ENCODE measurements at places on chromosomes 5 and 9. TPM values are rescaled to one million over a fixed set of nuclear protein-coding genes. Genes with fewer than 3 reads are reported as not detected.

DNA sequence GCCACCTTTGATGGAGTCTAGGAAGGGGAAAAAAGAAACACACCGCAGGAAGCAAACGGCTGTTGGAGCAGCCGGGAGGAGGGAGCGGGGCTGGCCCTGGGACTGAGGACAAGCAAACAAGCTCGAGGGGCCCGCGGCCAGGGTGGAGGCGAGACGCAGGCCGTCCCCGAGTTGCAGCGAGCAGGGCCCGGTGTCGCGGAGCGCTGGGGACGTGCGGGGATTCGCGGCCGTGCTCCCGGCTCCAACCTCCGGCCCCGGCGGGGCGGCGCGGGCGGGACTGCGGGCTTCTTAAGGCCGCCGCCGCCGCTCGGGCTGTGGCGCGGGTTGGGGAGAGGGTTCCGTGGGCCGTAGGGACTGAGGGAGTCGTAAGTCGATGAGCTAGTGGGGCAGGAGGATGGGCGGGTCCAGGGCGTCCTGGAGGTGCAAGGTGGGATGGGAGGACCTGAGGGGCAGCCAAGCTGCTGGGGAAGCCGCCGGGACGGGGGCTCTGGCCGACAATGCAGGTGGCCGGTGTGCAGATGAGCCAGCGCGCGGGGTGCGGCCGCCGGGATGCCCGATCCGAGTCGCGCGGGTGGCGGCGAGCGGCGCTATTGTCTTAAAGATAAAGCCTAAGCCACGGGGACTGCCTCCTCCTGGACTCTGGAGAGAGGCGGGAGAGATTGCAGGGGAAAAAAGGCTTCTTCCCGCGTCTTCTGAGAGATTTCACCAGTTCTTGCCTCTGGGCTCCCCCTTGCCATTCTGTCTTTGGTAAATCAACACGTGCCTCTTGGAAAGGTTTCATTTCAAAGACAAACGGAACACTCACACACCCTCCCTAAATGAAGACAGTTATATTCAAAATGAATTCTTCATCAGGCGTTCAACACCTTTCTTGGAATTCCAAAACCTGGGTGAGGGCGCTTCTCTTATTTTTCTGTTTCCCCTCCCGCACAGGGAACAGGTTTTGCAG lies 1.6 kb upstream of the HAPLN1 start:
- no peaks in the 10 kb centered on the region for H3K4me1 ChIP-seq
- peak overlapping the region; percentile 55 for H3K4me3 ChIP-seq
- peak; percentile 91 for DNase-seq
- H3K27ac ChIP-seq: peak overlapping the region; percentile 80

- DNase-seq: no peak
- no peak overlapping the region for H3K4me3 ChIP-seq
- peaks cover 3% of the 10 kb centered on the region for H3K36me3 ChIP-seq
- no peaks in the 10 kb centered on the region for H3K4me1 ChIP-seq
Observed at GRCh38 chr5:157323107-157323706, 57.3 kb downstream of the CYFIP2 start.

DNA sequence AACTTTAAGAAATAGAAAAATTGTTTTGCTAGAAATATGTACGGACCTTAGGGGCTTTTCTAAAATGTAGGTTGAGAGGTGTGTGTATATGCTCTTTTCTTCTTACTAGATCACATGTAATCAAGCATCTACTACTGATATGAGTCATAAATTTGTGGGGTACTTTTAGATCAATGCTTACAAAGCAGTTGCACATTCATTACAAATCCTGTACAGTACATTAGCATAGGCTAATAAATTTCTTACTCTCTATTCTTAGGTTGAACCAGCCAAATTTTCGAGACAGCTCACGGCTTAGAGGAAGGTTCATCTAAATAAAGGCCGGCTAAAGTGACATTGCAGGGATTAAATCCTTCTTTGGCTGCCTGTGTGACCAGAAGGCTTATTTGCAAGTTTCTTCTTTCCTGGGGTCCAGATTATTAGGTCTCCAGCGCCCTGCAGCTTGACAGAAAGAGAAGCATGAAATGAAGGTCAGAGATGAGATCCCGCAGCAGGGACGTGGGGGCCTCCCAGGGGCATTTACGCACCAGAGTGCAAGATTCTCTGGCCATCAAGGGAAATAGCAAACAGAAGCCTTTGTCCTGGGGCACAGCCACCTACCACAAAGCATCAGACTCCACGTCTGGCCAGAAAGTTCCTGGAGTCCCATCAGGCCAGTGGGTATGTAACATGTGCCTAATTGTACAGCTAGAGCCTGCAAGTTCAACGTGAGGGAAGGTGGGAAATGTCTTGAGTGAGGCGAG lies 53.0 kb downstream of the NIM1K start:
- no peak overlapping the region for H3K4me3 ChIP-seq
- H3K4me1 ChIP-seq: no peaks in the 10 kb centered on the region
- no peak overlapping the region for H3K27ac ChIP-seq
- no peaks in the 10 kb centered on the region for H3K36me3 ChIP-seq

DNA sequence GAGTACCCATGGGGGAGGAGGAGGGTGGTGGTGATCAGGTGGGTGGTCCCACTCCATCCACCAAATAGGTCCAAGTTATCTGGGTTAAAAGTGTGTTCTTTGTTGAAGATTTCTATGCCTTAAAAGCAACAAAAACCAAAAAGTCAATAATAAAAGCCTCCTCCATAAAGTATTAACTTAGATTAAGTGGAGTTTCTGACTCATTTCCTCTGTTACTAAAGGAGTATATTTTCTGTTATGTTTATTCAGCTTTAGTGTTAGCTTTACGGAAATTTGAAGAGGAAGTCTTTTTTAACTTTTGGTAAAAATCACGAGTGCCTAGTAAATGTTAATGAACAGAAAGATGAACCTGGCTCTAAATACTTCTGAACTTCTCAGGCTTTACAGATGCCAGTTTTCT lies 17.8 kb downstream of the FBXO38 start:
- no peaks in the 10 kb centered on the region for H3K4me1 ChIP-seq
- peaks cover 19% of the 10 kb centered on the region for H3K36me3 ChIP-seq
- H3K4me3 ChIP-seq: no peak overlapping the region
- H3K27me3 ChIP-seq: no peaks in the 10 kb centered on the region

GRCh38 chr5:143755966-143756365 lies 56.0 kb upstream of the HMHB1 start:
- no peak overlapping the region for H3K27ac ChIP-seq
- DNase-seq: no peak
- no peaks in the 10 kb centered on the region for H3K27me3 ChIP-seq
- no peaks in the 10 kb centered on the region for H3K4me1 ChIP-seq
- no peaks in the 10 kb centered on the region for H3K36me3 ChIP-seq
- H3K4me3 ChIP-seq: no peak overlapping the region

GRCh38 chr9:27377811-27378456 lies 81.0 kb upstream of the EQTN start:
- no peaks in the 10 kb centered on the region for H3K27me3 ChIP-seq
- DNase-seq: no peak
- H3K4me3 ChIP-seq: no peak overlapping the region
- peaks cover 11% of the 10 kb centered on the region for H3K4me1 ChIP-seq
- H3K27ac ChIP-seq: peak overlapping the region; percentile 74
- no peaks in the 10 kb centered on the region for H3K36me3 ChIP-seq

- peak overlapping the region; percentile 95 for H3K27ac ChIP-seq
- DNase-seq: peak; percentile 73
- H3K36me3 ChIP-seq: no peaks in the 10 kb centered on the region
- no peaks in the 10 kb centered on the region for H3K27me3 ChIP-seq
Observed at GRCh38 chr9:133375116-133375723, 640 bp downstream of the SURF4 start.

The ZBTB6 gene
- 6.6 TPM for total RNA-seq

Measured in colonic mucosa (tissue), 4 donors.